ENCODE measurements at places on chromosomes 4 and X.
A peak's percentile ranks its signal among the peaks of the same experiment; 100 is the strongest.

DNA sequence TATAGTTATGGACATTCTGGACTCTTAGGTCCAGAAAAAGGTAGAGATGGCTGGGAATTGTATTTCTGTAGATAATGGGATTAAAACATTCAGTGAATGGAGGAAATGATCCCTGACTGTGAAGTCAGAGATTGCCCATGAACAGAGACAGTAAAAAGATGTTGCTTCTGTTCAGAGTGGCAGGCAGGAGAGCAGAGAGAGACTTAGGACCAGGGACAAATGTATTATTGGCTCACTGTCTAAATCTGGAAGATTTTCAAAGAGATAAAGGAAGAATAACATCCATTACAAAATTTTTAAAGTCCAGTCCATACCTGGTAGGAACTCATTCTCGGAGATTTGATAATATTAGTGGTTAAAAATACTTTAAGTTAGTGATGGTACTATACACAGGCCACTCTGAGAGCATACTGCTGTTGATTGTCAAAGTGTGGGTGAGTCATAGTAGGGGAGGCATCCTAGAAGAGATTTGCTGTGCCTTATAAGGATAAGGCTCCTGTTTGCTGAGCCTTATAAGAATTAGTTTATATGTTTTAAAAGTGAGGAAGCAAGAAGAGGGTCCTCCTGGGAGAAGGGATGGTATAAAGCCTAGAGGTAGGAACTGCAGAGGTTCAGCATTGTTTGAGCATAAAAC, 53.0 kb downstream of the JADE3 start:
- no peak for DNase-seq

DNA sequence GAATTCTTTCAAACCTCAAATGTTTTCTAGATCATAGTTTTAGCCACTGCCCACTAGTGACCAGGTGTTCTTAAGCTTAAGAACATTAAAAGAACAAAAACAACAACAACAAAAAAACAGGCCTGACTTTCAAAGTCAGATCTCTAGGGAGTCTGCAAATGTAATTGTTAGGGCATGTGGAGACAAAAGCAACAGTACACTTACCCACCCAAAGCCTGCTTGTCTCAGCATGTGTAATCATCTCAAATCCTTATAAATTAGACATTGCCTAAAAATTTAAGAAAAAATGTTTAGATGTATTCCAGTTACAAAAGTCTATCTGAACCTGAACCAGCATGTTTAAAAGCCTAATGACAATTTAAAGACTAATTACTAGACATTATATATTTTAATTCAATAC, 79.9 kb downstream of the SLC7A11 start:
- no peak for DNase-seq

GRCh38 chr4:27692158-27692557, 831.5 kb downstream of the STIM2 start:
- DNase-seq, result peak; percentile 42

- no peak for DNase-seq
These were observed 506.9 kb upstream of the FAM47C start for GRCh38 chrX:36501169-36501702.

GRCh38 chrX:19545651-19546050, 30.3 kb upstream of the MAP3K15 start:
- DNase-seq, result no peak

- DNase-seq, result no peak
These were observed 221.8 kb upstream of the KCNIP4 start for GRCh38 chr4:22170353-22170752.

DNA sequence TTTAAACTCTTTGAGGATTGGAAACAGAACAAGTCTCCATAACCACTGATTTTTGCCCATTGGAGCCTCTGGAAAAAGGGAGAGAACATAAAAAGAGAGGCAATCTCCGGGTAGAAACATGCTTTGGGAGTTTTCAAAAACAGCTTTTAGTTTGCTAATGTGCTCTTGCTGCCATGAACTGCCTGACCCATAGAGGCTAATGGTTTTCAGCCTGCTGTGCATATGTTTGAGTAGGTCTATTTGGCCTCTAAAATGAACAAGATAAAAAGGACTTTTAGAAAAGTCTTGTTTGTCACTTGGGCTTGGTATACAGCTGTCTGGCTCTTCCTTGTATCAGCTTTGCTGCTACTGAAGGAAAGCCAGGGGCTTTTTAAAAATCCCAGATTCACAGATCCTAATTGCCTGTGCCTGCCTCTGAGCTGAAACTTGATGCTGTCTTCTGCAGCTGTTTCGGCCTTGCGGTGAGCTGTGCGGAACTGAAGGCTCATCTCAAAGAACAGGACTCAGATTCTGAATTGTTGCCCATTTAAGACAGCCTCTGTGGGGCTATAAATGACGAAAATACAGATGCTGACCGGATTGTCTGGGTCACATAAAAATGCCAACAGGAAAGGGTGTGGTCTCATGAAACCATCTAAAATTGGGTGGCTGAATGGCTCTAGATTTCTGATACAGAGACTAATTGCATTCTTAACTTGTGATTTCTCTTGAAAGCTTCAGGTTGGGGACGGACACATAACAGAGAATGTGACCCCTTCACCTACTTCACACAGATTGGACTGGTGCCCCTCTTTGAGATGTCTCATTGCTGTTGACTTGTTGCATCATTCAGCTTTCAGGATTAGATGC, 18.4 kb upstream of the ZNF41 start:
- DNase-seq, result no peak

DNA sequence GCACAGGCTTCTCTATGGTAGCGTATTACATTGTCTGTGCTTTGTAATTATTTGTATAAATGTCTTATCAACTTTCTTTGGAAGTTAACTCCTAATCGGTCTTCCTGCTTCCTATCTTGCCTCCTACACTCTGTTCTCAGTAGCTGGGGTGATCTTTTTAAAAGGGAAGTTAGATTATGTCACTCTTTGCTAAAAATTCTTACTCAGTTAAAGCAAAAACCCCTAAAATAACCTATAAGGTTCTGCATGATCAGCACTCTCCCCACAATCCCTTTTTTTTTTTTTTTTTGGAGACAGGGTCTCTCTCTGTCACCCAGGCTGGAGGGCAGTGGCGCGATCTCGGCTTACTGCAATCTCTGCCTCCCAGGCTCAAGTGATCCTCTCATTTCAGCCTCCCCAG, 2.6 kb upstream of the PRPS1 start:
- DNase-seq, result no peak

DNA sequence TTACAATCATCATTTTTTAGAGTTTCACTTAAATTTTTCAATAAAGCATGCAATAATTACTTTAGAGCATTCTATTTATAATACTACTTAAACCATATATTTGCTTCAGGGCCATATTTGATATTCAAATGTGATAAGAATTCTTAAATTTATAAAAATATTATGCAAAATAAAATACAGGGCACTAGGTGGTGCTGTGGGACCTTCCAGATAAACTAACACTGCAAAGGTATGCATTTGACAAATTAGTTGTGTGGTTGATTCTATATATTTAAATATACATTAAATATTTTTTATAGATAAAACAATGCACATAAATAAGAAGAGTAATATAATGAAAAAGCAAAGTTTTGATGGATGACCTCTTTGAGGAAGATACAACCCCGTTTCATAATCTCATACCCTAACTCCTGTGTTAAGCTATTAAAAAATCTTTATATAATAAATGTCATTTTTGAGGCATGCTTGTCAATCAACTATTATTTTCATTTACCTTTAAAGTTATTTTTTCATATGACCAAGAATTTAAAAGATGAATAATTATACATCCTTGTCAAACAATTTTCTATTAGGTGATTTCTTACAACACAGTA, 128.4 kb downstream of the REELD1 start:
- peak; percentile 35 for DNase-seq

DNA sequence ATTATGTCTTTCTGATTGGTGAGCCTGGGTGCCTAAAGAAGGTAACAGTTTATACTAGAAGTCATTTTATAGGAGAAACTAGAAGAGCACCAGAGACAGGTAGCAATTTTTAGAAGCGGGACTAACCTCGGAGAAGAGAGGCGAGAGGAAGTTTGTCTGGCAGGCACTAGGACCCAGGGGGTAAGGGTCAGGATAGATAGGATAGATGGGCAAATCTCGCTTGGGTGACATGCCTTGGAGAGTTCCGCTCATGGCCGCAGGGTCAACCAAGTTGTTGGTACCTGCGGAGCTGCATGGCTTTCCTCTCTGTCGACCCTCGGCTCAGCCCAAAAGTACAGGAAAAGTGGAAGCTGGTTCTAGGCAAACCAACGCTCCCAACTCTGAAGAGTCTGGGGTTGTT, 11.3 kb downstream of the PI4K2B start:
- no peak for DNase-seq

- no peak for DNase-seq
These were observed 320.2 kb upstream of the GATB start for GRCh38 chr4:152081024-152081423.

DNA sequence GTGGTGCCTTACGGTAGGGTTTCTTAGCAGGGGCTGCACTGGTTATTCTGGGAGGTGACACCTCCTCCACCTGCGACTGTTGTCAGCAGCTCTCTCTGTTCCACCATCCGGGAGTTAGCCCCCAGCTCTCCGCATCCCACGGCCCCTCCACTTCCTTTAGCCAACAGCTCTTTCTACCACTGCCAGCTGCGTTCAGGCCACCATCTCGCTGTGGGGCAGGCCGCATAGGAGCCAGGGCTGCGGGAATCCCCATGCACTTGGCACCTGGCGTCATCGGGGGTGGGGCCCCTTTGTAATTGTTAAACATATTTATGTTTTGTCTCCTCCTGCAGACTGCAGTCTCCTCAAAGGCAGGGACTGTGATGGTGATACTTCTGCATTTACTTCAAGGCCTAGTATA, 480.2 kb downstream of the SMARCA1 start:
- no peak for DNase-seq

DNA sequence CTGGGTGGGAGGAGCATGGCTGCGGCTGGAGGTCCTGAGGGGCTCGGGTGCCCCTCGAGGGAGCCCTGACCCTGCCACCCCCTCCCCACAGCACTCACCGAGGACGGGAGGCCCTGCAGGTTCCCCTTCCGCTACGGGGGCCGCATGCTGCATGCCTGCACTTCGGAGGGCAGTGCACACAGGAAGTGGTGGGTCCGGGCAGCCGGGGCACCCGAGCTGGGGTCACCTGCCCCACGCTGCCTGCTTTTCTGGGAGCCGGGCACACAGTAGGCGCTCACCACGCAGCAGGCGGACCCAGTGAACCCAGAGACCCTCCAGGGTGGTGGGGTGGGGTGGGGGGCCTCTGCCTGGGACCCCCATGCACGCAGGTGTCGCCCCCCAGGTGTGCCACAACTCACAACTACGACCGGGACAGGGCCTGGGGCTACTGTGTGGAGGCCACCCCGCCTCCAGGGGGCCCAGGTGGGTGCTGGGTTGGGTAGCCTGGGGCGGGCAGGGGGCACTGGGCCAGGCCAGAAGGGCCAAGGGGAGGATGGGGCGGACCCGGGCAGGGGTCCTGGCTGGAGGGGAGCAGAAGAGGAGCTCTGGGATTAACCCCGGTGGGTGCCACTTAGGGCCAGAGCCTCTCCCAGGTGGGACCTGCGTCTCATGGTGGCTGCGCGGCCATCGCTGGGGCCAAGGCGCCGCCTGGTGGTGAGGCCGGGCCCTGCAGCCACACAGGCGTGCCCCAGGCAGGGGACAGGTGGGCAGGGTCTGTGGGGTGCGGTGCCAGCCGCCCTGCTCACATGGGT, 1.4 kb downstream of the HGFAC start:
- peak; percentile 12 for DNase-seq

DNA sequence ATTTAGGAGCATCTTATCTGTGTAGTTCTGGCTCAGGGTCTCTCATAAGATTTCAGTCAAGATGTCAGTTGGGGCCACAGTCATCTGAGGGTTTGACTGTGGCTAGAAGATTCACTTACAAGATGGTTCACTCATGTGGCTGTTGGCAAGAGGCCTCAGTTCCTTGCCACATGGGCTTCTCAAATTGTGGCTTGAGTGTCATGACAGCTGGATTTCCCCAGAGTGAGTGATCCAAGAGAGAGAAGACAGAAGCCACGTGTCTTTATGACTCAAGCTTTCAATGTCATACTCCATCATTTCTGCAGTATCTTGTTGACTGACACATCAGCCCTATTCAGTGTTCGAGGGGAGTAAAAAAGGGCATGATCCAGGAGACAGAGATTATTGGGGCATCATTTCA, 131.3 kb upstream of the AP1S2 start:
- DNase-seq, result no peak

DNA sequence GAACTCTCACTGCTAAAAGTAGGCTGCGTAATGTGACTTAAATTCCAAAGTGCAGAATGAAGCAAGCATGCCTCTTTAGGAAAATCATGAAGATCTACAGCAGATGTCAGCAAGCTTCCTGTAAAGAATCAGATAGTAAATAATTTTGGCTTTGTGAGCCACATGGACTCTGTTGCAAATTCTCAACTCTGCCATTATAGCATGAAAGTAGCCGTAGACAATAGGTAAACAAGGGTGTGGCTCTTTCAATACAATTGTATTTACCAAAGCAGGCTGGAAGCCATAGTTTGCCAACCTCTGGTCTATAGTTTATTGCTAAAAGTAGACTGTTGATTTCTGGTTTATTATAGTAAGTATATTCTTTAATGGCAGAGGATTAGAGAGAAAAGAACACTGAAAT, 80.3 kb upstream of the FAM9B start:
- DNase-seq, result no peak

GRCh38 chrX:154030715-154031305, 11.1 kb upstream of the IRAK1 start:
- no peak for DNase-seq

GRCh38 chrX:2934715-2935710, 5.9 kb upstream of the ARSD start:
- no peak for DNase-seq

- no peak for DNase-seq
These were observed 56.3 kb upstream of the LCORL start for GRCh38 chr4:18077808-18078207.

GRCh38 chrX:81238166-81238565, 36.3 kb downstream of the SH3BGRL start:
- DNase-seq, result no peak

- no peak for DNase-seq
These were observed 3.8 kb upstream of the FRMPD3 start for GRCh38 chrX:107445631-107446030.

DNA sequence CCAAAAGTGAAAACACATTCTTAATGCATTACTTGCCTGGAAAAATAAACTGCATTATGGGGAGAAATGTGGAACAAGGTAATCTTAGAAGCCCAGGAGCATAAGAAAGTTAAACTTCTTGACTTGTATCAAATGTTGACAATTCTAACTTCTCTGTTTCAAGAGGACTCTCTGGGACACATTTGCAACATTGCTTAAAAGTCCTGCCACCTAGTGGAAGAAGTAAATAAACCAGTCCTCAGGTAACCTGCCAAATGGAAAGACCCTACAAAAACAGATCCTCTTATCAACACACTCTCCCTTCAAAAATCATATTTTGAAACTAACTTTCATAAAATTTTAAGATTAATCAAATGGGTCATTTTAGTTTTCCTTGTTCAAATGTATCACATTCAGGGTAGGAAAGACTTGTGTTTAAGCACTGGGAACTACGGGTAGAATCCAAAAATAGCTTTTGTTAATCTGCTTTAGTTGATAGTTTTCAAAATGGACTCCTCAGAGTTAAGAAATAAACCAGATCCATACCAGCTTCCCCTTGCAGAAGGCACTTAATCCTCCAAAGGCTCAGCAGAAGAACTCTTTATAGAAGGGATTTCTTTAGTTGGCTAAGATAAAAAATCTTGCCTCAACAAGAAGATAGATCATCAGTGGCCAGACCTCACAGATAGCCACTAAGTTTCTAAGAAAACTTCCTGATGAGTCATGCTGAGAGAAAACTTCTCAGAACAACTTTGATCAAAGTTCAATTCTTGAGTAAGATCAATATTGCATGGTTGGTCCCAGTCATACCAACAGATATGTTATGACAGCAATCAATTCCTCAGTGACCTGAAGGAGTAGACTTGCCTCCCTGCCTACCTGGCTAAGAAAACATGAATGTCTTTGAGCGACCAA, 141.7 kb downstream of the HHIP start:
- DNase-seq, result peak; percentile 66

Measured in Jurkat, Clone E6-1 (cell line).